ENCODE measurements at places on chromosomes 2 and 18.

DNA sequence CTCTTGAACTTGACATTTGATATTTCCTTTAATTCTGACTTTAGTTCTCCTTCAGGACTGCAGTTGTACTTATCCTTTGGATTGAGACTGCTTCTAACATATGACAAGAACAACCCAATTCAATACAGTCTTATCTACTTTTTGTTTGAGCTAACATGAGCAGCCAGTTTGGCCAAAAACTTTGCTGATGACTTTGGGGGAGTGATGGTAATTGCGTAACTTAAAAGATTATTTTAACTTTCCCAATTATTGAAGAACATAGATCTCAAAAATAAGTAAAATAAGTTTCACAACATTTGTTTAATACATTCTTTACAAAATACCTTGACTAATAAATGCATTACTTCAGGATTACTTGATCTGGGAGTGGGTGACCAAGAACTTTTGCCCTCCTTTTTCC is 1311.1 kb upstream of the NRXN1 start:
- no peak for DNase-seq

DNA sequence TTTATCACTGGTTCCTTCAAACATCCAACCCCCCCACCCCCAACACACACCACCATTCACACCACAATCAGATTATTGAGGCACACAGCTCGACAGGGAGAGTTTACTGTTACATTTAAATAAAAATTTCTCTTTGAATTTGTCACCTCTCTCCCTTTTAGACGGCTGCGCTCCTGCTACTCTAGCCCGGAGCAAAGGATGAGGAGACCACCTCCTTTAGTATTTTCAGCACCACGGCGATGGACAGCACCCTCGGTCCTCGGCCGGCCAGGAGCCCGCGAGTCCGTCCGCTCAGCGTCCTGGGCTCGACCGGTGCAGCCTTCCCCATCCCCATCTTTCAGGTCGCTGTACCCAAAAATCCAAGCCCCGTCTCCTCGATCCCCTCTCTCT is 892 bp downstream of the CELF4 start:
- DNase-seq: peak; percentile 7

DNA sequence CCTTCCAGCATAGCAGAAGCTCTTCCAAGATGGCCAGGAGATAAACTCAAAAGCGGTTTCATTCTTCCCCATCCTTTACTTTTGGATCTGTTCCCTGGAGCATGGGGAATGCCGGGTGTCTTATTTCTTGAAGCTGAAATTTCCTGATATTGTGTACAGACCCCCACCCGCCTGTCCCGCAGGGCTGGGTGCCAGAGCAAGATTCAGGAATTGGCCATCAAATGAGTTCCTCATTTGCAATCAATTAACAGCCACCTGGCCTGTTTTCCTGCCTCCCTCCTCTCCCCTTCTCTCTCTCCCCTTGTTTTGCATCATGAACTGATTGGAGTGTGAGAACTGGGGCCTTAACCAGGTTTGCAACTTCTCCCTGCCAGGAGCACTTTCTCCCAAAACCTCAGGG is 202.1 kb downstream of the SH3RF3 start:
- DNase-seq: peak; percentile 43

GRCh38 chr18:54999016-54999415 is 39.8 kb upstream of the CCDC68 start:
- DNase-seq: no peak

GRCh38 chr18:62771494-62772270 is 56.3 kb downstream of the PHLPP1 start:
- DNase-seq: no peak

All from fibroblast of gingiva (primary cell).